ENCODE measurements at places on chromosomes 1 and 21.

- DNase-seq = no peak
Measured at GRCh38 chr1:208225954-208226937, 17.9 kb downstream of the PLXNA2 start.

GRCh38 chr1:51203874-51204245, 32.2 kb upstream of the RNF11 start:
- DNase-seq = no peak

GRCh38 chr1:31203215-31203614, 36.5 kb downstream of the NKAIN1 start:
- peak; percentile 68 for DNase-seq

- no peak for DNase-seq
Measured at GRCh38 chr1:206872139-206872538, 6.7 kb downstream of the IL20 start.

- DNase-seq = no peak
Measured at GRCh38 chr1:94084085-94084484, 36.9 kb downstream of the ABCA4 start.

DNA sequence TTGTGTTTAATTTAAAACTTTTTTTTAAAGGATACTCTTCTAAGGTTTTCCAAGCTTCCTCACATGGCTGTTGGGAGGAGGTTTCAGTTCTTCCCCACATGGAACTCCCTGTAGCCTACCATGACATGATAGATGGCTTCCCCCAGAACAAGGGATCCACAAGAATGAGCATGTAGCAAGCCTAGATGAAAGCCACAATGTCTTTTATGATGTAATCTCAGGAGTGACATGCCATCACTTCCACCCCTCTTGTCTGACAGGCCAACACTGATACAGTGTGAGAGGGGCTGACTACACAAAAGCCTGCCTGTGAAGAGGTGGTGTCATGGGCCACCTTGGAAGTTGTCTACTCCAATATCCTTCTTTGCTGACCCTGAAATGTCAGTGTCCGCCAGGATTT, 32.0 kb downstream of the CD34 start:
- DNase-seq = no peak

DNA sequence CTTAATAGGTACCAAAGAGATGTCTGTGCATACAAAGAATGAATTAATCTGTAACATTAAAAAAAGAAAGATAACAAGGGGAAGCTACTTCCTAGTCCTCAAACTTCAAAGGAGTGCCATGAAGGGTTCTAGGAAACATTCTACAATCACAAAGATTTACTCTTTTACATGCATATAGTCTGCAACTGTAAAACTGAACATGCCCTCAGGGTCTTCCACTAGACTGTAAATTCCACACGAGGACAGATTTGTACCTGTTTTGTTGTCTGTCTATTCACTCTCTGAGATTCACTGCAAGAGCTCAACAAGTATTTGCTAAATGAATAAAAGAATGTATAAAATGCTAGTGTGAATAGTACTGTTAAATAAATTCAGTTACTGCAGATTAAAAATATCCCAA, 4.4 kb downstream of the JAK1 start:
- DNase-seq = no peak

- DNase-seq = no peak
Measured at GRCh38 chr1:244437086-244437468, 14.6 kb downstream of the ADSS2 start.

DNA sequence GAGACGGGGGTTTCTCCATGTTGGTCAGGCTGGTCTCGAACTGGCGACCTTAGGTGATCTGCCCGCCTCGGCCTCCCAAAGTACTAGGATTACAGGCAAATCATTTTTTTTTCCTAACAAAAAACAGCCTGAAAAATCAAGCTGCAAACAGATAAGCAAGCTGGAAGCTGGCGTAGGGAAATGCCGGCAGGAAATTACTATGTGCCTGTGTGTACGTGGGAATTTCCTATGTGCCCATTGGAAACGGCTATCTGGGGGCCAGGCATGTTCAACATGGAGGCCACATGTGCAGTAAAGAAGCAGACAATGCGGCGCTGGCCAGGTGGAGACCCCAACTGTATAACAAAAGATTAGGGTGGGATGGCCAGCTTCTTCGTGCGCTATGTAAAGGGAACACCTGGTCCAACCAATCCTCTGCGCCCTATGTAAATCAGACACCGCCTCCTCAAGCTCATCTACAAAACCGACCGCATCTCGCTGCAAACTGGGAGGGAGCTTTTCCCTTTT, 9.1 kb upstream of the AADACL4 start:
- no peak for DNase-seq

- no peak for DNase-seq
Measured at GRCh38 chr1:88029899-88030298, 654.2 kb upstream of the PKN2 start.

- DNase-seq = no peak
Measured at GRCh38 chr21:40602080-40602479, 244.9 kb downstream of the DSCAM start.

GRCh38 chr1:20265250-20265649, 25.4 kb upstream of the VWA5B1 start:
- no peak for DNase-seq

- no peak for DNase-seq
Measured at GRCh38 chr1:42529724-42530181, 66.7 kb downstream of the CCDC30 start.

DNA sequence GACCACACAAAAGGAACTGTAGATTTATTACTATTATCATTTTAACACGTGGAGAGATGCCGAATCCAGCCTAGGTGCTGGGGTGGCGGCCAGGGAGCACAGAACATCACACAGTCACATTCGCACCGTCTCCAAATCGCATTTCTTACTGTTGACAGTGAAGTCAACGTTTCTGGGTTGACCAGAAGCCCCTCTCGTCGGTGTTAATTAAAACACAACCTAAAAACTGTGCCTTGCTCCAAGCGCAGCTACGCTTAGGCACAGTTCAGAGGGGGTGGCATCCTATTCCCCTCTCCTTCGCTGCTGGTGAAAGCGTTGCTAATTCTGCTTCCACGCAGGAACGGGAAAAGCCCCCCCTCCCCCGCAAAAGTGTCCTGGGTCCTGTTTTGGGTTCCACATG, 4.1 kb downstream of the RIPK4 start:
- no peak for DNase-seq

DNA sequence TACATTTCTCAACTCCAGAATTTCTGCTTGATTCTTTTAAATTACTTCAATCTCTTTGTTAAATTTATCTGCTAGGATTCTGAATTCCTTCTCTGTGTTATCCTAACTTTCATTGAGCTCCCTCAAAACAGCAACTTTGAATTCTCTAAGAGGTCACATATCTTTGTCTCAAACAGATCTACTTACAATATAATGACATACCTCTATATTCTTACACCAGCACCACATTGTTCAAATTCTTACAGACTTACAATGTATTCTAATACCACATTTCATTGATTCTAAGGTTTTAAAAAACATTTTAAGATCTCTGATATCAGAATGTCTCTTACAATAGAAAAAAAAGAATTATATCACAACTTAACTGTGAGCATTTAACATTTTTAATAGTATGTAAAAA, 77.4 kb downstream of the DIRAS3 start:
- DNase-seq = no peak

GRCh38 chr1:188794969-188795368, 1682.7 kb downstream of the BRINP3 start:
- no peak for DNase-seq

- no peak for DNase-seq
Measured at GRCh38 chr1:27351541-27352107, 9.8 kb downstream of the SYTL1 start.

- DNase-seq = no peak
Measured at GRCh38 chr1:38815903-38816627, 43.5 kb downstream of the RRAGC start.

DNA sequence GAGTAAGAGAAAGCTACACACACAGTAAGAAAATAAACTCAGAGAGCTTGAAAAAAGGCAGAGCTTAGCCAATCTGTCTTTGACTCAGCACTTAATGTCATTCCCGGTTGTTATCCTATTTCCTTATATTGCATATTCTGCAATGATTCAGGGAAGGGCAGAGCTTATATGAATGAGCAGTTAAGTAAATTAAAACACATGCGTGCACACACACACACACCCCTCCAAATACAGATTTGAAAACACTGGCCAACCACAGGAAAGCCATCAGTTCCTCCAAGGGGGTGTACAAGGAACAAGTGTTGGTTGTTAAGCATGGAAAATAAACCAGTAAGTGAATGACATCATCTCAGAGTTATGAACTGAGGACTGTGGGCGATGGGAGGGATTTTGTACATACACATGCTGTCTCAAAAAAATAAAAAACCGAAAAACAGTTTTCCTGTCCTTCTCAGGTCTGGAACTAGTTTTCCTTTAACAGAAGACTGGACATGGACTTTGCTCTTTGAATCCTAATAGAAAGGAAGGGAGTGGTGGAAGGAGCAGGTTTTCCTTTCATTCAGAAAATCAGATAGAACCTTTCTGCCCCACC, 1.0 kb downstream of the IQGAP3 start:
- DNase-seq = no peak

DNA sequence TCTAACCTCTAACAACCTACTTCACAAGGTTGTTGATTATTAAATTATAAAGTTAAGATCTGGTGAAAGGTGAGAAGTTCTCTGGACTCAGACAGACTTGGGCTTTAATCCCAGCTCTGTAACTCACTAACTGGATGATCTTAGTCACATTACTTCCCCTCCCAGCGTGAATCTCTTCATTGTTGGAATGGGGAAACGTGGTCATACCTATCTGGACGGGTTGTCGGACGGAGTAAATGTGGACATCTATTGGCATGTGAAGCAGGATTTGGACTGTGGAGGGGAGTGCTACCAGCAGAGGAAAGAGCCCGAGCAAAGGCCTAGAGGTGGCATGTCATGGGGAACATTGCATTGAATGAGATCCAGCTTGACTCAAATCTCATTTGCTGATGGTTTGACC, 45.1 kb upstream of the RPL11 start:
- DNase-seq = no peak

DNA sequence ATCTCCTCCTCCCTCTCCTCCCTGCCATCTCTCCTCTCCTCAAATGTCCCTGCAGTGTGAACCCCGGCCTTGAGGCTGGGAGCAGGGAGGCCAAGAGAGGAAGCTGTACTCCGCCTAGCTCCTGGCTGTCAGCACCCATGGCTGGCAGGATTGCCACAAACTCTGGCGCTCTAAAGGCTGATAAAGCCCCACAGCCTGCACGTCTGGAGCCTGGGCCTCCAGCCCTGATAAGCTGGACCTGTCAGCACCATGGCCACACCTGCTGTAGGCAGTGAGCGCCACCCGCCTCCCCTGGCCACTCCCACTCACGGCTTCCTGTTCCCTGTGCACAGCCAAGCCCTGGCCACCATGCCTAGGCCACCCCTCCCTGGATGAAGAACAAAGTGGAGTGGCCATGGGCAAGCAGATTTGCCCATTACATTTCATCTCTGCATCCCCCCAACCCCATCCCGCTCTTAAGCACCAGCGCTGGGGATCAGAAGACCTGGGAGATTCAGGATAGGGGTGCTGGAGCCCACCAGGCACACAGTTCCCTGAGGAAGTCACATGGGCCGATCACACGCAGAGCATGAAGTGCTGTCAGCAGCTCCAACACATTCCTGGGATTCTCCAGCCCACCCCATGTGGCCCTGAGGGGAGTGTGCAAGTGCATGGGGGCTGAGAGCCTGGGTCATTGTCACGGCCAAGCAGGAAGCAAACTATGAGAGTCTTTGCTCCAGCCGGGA, 24.2 kb upstream of the NPPB start:
- DNase-seq = no peak

DNA sequence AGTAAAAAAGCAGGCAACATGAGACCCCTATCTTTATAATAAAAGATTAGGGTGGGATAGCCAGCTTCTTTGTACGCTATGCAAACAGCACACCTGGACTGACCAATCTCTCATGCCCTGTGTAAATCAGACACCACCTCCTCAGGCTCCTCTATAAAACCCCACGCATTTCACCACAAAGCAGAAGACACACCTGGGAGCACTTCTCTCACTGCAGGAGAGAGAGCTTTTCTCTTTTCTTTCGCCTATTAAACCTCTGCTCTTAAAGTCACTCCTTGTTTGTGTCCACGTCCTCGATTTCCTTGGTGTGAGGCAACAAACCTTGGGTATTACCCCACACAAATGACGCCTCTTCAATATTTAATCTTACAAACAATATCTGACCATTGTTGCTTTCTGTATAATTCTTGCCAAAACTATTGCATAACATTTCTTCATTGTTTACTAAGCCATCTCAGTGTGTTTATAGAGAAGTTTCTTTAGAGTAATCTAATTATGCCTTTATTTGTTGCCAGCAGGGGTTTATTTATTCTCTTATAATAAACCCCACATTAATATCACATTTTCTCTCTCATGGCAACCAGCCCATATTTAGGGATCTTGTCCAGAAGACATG, 31.6 kb upstream of the NUF2 start:
- DNase-seq = no peak

DNA sequence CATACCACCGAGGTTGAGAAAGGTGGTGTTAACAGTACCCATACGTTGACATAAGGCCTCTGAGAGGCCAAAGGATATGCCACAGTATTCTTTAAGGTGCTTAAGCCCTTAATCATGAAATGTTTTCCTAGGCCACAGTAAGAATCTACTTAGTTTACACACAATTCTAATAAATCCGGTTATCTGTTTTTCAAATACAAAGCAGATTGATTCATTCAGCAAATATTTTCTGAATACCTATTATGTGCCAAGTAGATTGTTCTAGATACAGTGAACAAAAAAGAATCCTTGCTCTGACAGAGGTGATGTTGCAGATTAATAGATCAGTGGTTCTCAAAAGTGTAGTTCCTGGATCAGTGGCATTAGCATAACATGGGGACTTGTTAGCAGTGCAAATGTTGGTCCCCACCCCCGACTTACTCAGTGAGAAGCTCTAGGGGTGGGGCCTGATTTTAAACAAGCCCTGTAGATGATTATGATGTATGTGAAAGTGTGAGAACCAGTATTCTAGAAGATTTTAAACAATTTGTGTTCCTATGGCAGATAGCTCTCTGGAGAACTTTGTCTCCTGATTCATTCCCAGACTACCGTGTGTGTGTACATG, 61.6 kb downstream of the NFIA start:
- no peak for DNase-seq

DNA sequence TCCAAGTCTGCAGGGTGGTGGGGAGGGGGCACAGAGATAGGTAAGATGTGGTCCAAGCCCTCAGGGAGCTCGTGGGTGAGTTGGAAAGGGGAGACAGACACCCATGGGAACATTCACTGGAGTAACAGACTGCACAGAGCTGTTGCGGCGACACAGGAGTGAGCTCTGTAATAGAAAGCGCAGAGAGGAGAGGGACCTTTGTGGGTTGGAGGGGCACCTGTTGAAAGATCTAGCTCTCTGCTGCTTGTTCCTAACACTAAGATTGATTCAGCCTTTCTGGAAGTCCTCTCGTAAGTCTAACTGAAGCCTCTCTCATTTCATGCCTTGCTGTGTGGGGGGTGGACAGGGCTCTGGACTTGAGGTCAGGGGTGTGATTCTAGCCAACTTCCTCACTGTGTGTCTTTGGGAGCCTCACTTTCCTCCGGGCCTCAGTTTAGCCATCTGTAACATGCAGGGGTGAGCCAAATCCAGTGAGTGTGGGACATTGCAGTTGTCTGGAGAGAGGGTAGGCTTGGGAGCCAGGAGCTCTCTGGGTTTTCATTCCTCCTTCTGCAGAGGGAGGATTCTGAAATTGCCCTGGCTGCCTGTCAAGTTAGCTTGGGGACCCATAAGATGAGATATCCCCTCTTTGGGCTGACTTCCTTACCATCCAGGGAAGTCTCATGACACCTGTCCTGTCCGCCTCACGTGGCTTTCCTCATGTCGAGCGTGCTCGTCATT, 2.0 kb upstream of the ACOT11 start:
- no peak for DNase-seq
